ENCODE measurements at places on chromosomes 6 and 20. TPM values are rescaled to one million over a fixed set of nuclear protein-coding genes. Genes with fewer than 3 reads are reported as not detected.

EYA2 gene
- 10.2 TPM for total RNA-seq

GRCh38 chr6:55888917-55889316, 13.5 kb upstream of the BMP5 start:
- H3K4me3 ChIP-seq, result no peak overlapping the region
- H3K27me3 ChIP-seq, result no peaks in the 10 kb centered on the region
- no peaks in the 10 kb centered on the region for H3K4me1 ChIP-seq
- DNase-seq, result no peak

GRCh38 chr20:717832-718231, 42.2 kb upstream of the SCRT2 start:
- H3K36me3 ChIP-seq, result no peaks in the 10 kb centered on the region
- H3K27ac ChIP-seq, result no peak overlapping the region
- H3K4me3 ChIP-seq, result no peak overlapping the region
- no peaks in the 10 kb centered on the region for H3K4me1 ChIP-seq

GRCh38 chr6:113137426-113137825, 719.7 kb upstream of the MARCKS start:
- no peaks in the 10 kb centered on the region for H3K36me3 ChIP-seq
- no peak overlapping the region for H3K4me3 ChIP-seq
- H3K27me3 ChIP-seq, result no peaks in the 10 kb centered on the region
- DNase-seq, result no peak
- peak overlapping the region; percentile 64 for H3K27ac ChIP-seq

GRCh38 chr6:128131036-128131435, 230.2 kb upstream of the THEMIS start:
- DNase-seq, result no peak
- no peak overlapping the region for H3K27ac ChIP-seq
- H3K27me3 ChIP-seq, result no peaks in the 10 kb centered on the region
- peaks cover 7% of the 10 kb centered on the region for H3K4me1 ChIP-seq

- peaks cover 13% of the 10 kb centered on the region for H3K4me1 ChIP-seq
- no peak overlapping the region for H3K27ac ChIP-seq
- DNase-seq, result peak; percentile 68
- H3K36me3 ChIP-seq, result no peaks in the 10 kb centered on the region
Measured at GRCh38 chr20:36886859-36887751, 11.2 kb downstream of the TLDC2 start.

- H3K27ac ChIP-seq, result no peak overlapping the region
- H3K4me1 ChIP-seq, result peaks cover 35% of the 10 kb centered on the region
- no peak overlapping the region for H3K4me3 ChIP-seq
- no peaks in the 10 kb centered on the region for H3K36me3 ChIP-seq
- H3K27me3 ChIP-seq, result no peaks in the 10 kb centered on the region
Measured at GRCh38 chr6:3902871-3903648, 53.9 kb downstream of the FAM50B start.

All from mesothelial cell of epicardium (in vitro differentiated cells).